ENCODE measurements at places on chromosomes 6 and 20.

DNA sequence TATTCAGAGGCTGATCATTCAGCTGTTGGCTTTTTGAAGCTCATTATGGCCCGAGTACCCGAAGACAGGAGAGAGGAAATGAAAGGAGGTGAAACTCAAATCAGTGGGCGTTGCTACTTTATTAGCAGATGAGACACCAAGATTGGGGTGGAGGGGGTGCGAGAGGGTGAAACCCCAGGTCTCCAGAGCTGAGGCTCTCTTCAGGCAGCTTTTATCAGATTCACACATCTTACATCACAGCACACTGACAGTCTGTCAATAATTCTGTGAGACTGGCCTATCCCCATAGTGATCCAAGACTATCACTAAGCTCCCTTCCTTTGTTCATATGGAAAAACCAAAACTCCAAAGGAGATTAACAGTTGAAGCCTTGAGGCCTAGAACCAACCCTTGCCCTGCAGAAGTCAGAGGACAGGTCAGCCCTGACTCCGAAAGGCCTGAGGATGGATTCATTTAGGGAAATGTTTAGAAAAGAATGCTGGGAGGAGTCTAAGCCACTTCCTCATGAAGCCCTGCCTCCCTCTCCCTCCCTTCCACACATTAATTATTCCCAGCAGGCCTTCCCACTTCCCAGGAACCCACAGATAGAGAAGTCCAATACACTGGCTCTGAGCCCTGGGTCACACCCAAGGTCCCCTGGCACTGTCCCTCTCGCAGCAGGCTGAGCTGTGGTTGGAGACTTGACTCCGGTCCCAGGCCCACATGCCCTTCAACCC is 23.2 kb downstream of the TRERF1 start:
- DNase-seq: no peak

DNA sequence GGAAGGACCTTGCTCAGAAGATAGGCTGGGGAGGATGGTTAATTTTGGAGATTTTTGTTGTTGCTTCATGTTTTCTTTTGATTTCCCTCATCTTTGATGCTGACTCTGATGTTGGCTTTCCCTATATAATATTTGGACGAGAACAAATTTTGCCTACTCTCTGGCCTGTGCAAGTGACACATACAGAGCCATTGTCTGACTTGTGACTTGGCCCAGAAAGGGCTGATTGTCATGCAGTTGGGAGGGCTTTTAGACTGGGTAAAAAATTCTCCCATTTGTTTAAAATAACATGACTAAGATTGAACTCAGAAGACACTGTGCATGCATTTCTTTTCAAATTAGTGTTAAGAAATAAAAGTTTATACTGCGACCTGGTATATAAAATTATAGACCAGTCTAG is 98.6 kb upstream of the SUPT3H start:
- no peak for DNase-seq

GRCh38 chr20:10524034-10524476 is 89.0 kb downstream of the SLX4IP start:
- DNase-seq: no peak

DNA sequence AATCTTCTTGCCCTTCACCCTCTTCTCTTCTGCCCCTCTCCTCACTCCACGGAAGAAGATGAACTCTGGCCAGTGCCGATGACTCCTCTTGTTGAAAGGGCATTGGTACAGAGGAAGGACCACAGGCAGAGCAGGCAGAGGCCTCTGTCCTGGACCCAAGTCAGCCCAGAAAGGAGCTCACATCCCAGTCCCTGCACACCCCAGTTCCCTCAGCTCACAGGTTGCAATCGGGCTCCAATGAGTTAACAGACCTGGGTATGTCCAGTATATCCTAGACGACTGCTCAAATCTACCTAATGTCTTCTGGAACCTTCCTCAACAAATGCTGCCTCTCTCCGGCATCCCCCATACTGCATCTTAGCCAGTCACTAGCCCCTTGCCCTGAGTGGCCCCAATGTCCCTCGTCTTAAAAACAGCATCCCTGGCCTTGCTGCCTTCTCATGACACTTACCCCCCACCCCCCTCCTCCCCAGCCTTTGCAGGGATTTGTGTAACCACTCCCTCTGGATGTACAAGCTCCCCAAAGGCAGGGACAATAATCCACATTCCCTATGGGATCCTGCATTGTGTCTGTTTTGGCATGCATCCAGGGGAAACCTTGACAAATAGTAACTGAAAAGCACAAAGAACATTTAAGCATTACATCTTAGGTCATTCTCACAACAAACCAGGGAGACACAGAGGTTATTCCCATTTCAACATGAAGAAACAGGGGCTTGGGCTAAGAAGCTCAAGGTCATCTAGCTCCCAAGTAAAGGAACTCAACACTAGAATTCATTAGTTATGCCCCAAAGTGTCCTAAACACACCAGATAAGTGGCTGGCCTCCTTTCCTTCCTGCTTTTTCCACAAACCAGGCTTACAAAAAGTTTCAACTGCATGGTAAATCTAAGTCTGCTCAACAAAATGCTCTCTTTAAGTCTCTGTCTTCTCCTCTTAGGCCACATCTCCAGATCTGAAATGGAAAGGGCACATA is 45.1 kb downstream of the TRERF1 start:
- no peak for DNase-seq

- no peak for DNase-seq
Measured at GRCh38 chr20:47350181-47350550, 6.3 kb downstream of the ZMYND8 start.

GRCh38 chr6:161169035-161169434 is 104.8 kb downstream of the AGPAT4 start:
- DNase-seq: no peak

Measured in GF-D8 (cell line).